ENCODE measurements at places on chromosomes 2 and 18.

DNA sequence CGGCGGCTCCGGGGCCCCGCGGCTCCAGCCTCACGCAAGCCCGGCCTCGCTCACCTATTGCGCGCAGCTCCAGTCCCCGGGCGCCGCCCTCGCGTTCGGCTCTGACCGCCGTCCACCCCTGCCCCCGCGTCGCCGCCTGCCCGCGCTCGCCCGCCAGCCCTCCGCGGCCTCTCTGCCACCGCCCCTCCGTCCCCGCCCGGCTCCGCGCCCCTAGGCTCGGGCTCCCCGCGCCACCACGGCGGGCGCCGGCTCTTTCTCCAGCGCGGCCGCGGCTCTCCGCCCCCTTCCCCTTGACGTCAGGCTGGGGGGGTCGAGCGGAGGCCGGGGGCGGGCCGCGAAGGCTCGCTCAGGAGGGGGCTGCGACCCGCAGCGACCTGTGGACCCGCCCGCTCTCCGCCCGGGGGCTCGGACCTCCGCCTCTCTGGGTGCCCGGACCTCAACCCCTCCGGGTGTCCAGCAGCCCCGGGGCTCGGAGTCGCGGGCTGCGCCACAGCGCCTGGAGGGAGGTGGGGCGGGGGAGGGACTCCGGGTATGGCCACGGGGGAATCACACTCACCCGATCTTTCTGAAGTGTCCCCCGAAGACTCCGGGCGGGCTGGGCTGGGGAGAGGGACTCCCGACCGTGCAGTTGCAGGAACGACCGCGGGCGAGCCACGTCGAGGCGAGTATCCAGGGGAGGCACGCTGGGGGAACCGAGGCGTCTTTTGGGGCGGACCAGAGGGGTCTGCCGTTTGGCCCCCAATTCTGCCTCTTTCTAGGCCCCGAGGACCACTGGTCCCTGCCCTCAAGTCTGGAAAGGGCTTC is at the start of gene SEMA4C:
SEMA4C (minus strand) TSS at position 259 of the 804 bp plus-strand sequence. CDS start 2,194 bp downstream, outside the sequence.
- DNase-seq: peak; percentile 42

DNA sequence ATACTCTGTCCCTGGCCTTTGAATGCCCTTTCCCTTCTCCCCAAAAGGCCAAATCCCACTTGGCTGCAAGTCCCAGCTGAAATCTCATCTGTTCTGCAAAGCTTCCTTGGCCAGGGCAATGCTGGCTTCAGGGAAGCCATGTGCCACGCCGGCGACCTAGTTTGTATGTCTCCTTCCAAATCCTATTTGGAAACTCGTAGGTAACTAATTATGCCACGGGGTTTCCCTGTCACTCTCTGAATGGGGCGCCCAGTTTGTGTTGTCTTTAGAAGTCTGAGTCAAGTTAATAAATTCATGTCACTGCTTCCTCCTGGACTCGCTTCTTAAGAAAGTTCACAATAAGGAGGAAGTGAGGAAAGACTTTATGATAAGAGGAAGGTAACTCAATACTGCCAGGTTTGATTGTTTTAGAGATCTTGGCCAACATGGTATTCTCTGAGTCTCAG is 19.1 kb downstream of the FHL2 start:
- DNase-seq: no peak

GRCh38 chr18:74669136-74669798 is 71.6 kb downstream of the ZNF407 start:
- no peak for DNase-seq

DNA sequence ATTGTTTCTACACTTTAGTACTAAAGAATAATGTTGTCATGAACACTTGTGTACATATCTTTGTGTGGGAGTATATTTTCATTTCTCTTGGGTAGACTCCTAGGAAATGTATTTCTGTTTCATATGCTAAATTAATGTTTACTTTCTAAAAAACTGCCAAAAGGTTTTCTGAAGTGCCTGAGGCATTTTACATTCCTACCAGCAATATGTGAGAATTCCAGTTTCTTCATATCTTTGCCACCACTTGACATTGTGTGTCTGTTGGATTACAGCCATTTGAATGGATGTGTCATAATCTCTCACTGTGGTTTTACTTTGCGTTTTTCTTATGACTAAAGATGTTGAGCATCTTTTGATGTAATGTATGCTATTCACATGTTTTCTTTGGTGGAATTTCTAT is 428.2 kb upstream of the KCNH7 start:
- no peak for DNase-seq

- no peak for DNase-seq
Measured at GRCh38 chr2:100845141-100845991, 25.4 kb downstream of the NPAS2 start.

- DNase-seq: no peak
Measured at GRCh38 chr18:21900605-21901352, 160.2 kb downstream of the MIB1 start.

DNA sequence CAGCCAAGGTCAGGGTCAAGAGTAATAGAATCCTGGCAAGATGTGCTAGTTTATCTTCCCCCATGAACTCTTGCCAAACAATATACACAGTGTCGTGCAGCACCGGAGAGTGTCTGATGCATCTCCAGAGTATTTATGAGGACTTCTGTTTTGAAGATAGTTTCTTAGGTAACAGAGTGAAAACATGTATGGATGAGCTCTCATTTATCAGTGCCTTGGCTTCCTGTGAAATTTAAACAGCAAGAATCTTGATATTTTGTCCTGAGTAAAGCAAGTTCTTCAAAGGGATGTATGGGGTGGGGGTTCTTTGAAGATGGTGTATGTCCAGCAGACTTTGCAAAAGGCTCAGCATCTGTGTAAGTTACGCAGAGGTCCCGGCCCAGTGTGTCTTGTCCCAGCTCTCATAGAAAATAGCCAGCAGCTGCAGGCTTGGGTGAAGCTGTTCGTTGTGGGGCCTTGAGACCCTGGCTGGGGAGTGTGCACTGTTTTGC is 361.0 kb upstream of the NT5C1B start:
- no peak for DNase-seq

DNA sequence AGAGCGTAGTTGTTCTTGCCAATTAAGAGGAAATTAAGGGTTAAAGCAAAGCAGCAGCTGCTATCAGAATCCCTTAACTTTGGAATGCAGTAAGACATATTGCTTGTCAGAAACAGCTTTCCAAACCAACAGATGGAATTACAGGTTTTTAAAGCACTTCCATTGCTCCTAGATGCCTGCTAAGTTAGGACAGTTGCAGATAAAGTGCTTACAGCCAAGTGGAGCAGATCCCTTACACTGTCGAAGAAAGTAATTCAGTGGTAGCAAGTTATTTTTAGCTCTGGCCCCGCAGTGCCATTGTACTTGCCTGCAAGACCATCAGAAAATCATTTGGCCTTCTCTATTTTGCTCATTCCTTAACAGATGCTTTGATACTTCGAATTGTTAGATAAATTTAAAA is 5.4 kb downstream of the PDK1 start:
- DNase-seq: no peak

GRCh38 chr2:182148344-182148743 is 162.7 kb downstream of the PPP1R1C start:
- DNase-seq: no peak

DNA sequence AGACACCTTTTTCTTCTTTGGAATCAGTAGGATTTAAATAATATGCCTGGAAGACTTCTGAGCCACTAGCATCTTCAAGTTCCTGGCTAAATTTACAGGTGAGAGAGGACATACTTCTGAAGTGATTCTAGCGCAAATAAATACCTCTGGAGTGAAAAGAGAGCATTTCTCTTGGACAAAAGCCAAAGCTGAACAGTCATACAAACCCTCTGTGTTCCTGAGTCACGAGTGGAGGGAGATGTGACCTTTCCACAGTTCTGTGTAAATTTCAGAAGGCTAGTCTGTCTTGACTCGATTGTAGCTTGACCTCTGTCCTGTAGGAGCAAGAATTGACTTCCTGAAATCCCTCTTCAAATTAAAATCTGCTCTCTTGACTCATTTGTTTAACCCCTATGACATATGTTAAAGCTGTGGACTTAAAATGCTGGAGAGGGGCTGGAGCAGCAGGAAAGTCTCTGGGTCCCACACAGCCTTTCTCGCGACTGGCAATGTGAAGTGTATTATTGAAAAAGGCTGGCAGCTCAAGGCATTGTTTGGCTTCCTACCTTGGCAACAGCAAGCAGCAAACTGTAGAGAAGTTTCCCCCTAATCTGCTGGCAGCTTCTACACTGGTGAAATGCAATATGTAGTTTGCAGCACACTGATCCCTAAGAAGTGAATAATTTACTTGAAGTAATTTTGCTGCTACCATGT is 79.6 kb upstream of the GCFC2 start:
- DNase-seq: no peak

GRCh38 chr18:33538418-33539042 is 39.5 kb upstream of the ASXL3 start:
- DNase-seq: no peak

DNA sequence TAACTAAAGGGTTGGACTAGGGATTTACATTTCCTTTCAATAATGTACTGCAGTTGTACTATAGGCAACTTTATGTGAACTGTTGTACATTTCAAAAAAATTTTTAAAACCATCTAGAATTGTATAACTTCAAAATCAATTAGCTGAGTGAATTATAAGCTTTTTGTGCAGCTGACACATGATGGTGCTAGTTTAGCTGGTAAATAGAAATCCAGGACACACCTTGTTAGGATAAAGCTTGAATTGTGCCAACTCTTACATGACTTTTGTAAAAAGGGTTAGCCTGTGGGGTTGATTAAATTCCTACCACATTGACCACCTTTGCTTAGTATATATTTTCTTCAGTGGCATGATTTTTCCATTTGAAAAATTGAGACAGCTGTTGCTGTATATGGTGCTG is 104.4 kb downstream of the CPS1 start:
- no peak for DNase-seq

DNA sequence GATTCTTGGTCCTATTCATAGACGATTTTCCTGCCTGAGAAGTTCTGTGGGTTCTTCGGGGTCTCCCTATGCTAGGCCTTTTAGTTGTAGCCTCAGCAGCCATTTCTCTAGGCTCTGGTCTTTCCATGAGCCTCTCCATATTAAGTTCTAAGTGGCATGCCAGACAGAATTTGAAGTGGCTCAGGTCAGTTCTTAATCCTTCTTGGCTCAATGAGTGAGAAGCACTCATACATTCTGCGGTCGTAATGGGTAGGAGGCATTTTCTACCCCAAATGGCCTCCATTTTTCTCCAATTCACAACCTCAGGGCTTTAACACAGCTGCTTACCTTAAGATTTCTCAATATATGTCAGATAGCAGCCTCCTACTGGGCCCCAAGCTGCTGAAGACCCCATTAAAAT is 405.3 kb upstream of the GALNT5 start:
- DNase-seq: no peak

DNA sequence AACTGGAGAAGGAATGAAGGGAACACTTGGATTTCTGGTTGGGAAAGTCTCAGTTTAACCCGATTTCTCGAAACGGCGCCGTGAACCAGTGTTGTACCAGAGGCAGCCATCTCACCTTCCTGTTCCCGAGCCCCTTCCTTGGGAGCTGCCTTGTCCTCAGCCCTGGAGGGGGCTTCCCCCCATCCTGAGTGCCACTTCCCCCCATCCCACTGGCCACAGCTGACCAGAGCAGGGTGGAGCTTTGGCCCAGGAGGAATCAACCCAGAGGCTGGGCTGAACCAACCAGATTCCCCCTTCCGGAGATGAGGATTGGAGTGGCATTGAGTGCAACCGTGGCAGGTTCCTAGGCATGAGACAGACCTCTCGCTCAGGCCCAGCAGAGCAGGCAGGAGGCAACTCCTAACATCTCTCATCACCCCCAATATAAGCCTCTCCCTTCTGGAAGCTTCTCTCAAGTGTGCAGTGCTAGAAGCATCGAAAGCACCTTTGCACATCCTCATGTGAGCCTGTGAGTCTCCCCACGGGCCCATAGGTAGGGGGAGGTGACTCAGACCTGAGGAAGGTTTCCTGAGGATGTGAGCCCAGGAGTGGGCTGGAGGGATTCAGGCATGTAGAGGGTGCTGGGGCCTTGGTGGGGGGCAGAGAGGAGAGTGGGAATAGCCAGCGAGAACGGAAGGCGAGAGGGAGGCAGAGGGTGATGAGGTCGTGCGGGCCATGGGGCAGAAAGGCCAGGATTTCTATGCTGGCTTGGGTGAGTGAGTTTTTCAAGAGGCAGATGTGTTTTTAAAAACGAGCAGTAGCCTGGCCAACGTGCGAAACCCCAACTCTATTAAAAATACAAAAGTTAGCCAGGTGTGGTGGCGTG is 11.9 kb downstream of the NGEF start:
- DNase-seq: no peak

GRCh38 chr2:222623756-222624309 is 32.1 kb downstream of the FARSB start:
- DNase-seq: no peak

GRCh38 chr2:152372438-152372984 is 37.5 kb downstream of the FMNL2 start:
- no peak for DNase-seq

DNA sequence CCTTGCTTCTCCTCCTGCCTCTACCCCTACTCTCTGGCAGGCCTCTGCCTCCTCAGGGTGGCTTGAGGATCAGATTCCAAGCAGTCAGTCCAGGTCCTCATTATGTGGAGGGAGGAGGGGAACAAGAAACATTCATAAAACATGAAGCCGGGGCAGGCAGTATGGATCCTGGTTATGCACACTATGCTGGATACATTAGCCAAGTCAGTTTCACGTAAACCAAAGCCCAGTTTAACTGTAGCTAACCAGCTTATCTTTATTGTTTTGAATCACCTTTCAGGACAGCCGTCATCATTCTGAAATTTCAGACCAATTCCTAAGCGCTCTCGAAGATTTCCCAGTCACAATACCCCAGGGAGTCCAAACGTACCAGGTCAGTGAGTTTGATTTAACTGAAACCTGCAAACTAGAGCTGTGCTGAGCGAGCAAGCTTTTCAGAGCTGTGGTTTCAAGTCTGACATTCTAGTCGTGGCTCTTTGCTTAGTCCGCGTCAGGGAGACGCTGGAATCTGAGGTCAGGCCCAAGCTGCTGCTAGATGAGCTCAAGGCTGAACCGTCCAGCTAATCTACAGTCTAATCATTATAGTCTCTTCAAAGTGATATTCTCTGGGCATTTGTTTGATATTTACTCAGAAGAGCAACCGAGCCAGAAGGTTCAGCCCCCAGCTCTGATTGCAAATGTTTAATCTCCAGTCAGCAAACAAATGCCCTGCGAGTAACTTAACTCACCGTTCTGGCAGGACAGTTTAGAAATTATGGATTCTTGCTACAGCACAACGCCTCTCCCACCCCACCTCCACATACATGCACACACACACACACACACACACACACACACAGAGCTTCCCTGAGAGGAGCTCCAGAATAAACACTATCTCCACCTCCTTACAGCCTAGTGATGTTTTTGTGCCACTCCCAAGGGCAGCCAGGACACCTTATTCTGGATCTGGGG is 63.8 kb upstream of the BZW1 start:
- DNase-seq: no peak
